Bladder microvascular endothelial cell (primary cell): ENCODE measurements at places on chromosomes 16 and 17. TPM values are rescaled to one million over a fixed set of nuclear protein-coding genes. Genes with fewer than 3 reads are reported as not detected.

The SLC35G6 gene
- total RNA-seq: not detected in 2 replicates

The SBK1 gene
- total RNA-seq: under 0.01 and 0.06 TPM in 2 replicates

The RHOT1 gene
- 21.0 and 47.1 TPM in 2 replicates for total RNA-seq

The SGCA gene
- total RNA-seq: not detected in 2 replicates

The TBC1D26 gene
- total RNA-seq: 0.38 TPM in 1 of 2 replicates, not detected in the other

The CLDN6 gene
- 0.25 TPM in 1 of 2 replicates, not detected in the other for total RNA-seq

The SDR42E2 gene
- 0.16 TPM in 1 of 2 replicates, not detected in the other for total RNA-seq

The ZPBP2 gene
- not detected in 2 replicates for total RNA-seq

The SLC13A2 gene
- not detected in 2 replicates for total RNA-seq

The WFDC1 gene
- 0.32 TPM in 1 of 2 replicates, not detected in the other for total RNA-seq

The CIAO3 gene
- 30.4 and 38.2 TPM in 2 replicates for total RNA-seq

The KCNJ18 gene
- not detected in 2 replicates for total RNA-seq

The ANKRD40CL gene
- not detected in 2 replicates for total RNA-seq

The LPO gene
- not detected in 2 replicates for total RNA-seq

The HOXB5 gene
- 0.25 and 0.32 TPM in 2 replicates for total RNA-seq

The SYCE1L gene
- total RNA-seq: 2.1 and 5.0 TPM in 2 replicates

The CETP gene
- total RNA-seq: 4.8 and 15.9 TPM in 2 replicates

The C1QTNF1 gene
- 9.1 and 30.4 TPM in 2 replicates for total RNA-seq

The DPEP1 gene
- total RNA-seq: 0.32 and 1.1 TPM in 2 replicates

The ACSM3 gene
- total RNA-seq: 0.32 and 1.4 TPM in 2 replicates

The TLCD2 gene
- total RNA-seq: 1.3 and 1.4 TPM in 2 replicates

The SLC6A2 gene
- 0.38 TPM in 1 of 2 replicates, not detected in the other for total RNA-seq

The FBXO39 gene
- under 0.01 and 7.1 TPM in 2 replicates for total RNA-seq

The ATMIN gene
- 16.7 and 35.4 TPM in 2 replicates for total RNA-seq

The LCAT gene
- 3.4 and 11.4 TPM in 2 replicates for total RNA-seq

The FAM171A2 gene
- total RNA-seq: 3.5 and 3.6 TPM in 2 replicates

The CNTNAP4 gene
- total RNA-seq: not detected in 2 replicates

The PPP1R27 gene
- not detected in 2 replicates for total RNA-seq

The TRAP1 gene
- 44.0 and 56.8 TPM in 2 replicates for total RNA-seq

The TMEM238L gene
- not detected in 2 replicates for total RNA-seq

The TBC1D3I gene
- total RNA-seq: 0.13 TPM in 1 of 2 replicates, not detected in the other

The SLC52A1 gene
- under 0.01 and 0.19 TPM in 2 replicates for total RNA-seq

The TEX19 gene
- not detected in 2 replicates for total RNA-seq

The NCOR1 gene
- total RNA-seq: 60.1 and 189 TPM in 2 replicates

The PPL gene
- 0.81 and 8.4 TPM in 2 replicates for total RNA-seq

The TMIGD1 gene
- not detected in 2 replicates for total RNA-seq

The NPIPA3 gene
- total RNA-seq: 0.16 and 1.3 TPM in 2 replicates

The CCL8 gene
- 0.13 and 0.16 TPM in 2 replicates for total RNA-seq

The NCBP3 gene
- total RNA-seq: 16.0 and 30.8 TPM in 2 replicates

The PNMT gene
- total RNA-seq: 0.31 and 0.49 TPM in 2 replicates

The C16orf89 gene
- not detected in 2 replicates for total RNA-seq

The TBC1D3 gene
- not detected in 2 replicates for total RNA-seq

The KRT16 gene
- total RNA-seq: 0.19 and 0.65 TPM in 2 replicates
